ENCODE measurements at places on chromosomes 2 and 18. TPM values are rescaled to one million over a fixed set of nuclear protein-coding genes. Genes with fewer than 3 reads are reported as not detected.
A peak's percentile ranks its signal among the peaks of the same experiment; 100 is the strongest.

DNA sequence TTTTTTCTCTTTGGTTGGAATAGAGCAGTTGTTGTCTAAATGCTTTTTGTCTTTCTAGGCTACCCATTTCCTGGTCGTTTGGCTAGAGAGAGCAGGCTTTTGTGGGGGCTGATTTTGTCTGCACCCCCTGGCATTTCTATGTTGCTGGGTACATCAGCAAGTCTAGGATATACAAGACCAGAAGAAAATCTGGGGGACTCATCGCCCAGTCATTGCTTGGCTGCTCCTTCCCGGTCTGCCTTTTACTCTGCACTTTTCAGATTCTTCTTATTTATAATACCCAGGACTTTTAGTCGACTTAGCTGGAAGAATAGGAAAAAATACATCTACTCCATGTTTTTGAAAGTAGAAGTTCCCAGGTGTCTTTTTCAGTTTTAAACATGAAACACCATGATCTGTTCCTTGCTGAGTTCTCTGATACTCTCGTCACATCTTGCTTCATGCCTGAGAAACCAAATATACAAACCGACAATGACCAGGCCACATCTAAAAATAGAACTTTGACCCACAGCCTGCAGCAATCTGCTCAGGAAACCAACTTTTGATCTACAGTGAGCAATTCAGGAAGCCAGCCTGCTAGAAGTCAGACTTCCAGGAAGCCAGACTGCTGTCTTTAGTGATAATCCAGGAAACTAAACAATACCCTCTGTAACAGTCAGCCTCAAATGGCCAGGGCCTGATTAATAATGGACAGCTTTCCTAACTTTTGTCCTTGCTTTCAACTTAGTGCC lies 163.8 kb upstream of the MEX3C start:
- DNase-seq = peak; percentile 41

DNA sequence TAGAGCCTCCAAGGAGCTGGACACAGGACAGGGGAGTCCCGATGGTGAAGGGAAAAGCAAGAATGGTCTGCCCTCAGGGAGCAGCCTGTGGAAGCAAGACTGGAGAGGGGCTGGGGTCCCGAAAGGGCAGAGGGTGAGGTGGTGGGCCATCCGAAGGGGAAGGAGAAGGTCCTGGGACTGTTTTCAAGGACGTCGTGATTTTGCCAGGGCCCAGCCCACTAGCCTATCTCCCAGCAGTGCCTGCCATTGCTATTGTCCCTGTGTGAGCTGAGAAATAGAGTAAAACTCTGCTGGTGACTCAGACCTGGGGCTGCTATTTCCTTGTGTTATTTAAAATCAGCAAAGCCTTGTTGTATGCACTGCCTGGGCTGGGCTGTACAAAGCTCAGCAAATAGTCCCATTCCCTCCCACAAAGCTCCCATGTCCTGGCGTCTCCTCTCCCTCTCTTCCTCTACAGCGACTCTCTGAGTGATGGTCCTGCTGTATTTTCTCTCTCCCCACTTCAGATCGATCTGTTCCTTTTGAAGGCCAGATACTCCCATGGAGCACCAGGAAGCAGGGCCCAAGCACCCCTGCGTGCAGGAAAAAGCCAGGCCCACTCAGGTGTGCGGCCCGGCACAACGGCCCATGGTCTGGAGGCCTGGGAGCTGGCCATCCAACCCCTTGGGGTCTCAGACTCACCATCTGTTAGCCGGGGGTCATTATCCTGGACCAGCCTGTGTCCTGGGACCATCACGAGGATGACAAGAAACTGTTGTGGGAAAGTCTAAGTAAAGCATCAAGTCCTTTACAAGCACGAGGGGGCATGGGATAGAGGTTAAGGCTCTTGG lies 65.0 kb upstream of the OTOF start:
- DNase-seq = no peak

The CD8B gene
- total RNA-seq = not detected

- no peak for DNase-seq
Measured at GRCh38 chr2:232486558-232487384, 863 bp downstream of the ECEL1 start.

The CACNB4 gene
- total RNA-seq = 0.13 TPM

DNA sequence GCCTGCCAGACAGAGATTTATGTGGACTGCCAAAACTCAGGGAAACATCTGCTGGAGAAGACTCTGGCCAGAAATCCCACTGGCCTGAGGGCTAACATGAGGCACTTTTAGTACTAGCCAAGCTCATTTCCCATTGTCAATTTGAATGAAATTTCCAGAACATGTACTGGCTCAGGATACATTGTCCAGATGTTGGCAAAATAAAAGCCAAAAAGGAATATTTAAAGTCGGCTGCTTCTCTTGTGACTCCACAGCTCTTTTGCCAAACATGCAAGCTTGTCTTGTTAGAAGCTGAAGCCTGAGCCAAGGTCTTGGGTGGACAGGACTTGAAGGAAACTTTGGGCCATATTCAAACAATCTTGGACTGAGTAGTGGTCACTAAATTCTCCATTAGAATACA lies 215.5 kb downstream of the NCKAP5 start:
- no peak for DNase-seq

The SPEG gene
- total RNA-seq = 1.8 TPM

The CCDC74B gene
- total RNA-seq = 1.2 TPM

- DNase-seq = no peak
Measured at GRCh38 chr2:113028112-113028511, 22.9 kb downstream of the IL36A start.

The TLX2 gene
- not detected for total RNA-seq

DNA sequence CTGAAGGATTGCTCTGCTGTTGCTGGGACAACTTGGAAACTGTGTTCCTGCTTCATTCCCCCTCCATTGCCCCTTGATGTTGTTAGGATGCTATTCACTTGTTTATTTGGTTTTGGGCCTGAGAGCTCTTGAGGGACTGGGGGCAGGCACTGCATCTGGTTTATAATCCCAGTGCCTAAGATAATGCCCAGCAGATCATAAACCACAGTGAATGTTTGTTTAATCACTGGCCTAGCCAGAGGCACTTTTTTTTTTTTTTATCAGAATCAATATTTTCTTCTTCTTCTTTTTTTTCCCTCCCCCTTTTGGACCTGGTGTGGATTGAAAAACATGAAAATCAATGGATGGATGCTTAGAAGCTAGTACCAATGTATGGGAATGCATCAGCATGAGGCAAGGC lies 38.1 kb downstream of the KCNS3 start:
- no peak for DNase-seq

The TSPYL6 gene
- total RNA-seq = not detected

The IL36A gene
- not detected for total RNA-seq
